Stimulated activated memory B cell treated with anti-CD40 and anti-IgM and Interleukin-4, amounts not matched to agents 10 μg/mL and 1 μg/mL and 100 μg/mL, for 72 hours (primary cell): ENCODE measurements at places on chromosomes 3 and 15.

DNA sequence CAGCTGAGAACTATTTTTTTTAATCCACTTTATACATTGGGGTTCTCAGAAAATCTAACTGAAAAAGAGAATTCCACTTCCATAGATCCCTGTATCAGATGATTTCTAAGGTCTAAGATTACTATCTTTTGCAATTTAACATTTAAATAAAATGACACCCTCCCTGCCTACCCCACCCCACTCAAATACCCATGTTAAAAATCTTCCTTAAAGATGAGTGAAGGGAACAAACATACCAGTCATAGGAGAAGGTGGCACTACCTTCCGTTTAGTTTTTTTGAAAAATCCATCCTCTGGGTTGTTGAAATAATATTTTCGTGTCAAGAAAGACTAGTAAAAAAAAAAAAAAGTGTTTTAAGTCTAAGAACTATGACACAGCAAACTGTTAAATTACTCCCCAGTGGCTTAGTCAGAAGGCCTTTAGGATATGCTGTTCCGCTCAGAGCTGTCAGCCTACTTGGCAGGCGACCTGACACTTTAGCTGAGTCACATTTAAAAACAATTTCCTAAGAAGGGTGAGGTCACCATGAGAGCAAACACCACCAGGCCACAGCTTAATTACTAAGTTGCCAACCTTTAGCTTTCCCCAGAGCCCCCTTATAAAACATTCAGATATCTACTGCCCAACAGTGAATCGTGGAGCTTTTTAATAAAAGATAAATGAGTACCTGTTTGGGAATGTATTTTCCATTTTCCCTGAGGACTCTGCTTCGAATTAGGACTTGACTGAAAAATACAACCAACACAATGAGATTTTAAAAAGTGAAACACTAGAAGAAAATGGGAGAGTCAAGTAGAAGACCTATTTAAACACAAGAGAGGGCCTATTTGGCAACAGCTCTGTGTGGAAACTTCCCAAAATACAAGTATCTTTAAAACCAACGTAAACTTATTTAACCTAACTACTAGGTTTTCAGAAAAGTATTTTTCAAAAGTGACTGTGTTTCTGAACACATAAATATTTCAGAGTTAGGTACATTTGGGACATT is 9.6 kb downstream of the EMC3 start:
- ATAC-seq: peak; percentile 59
- H3K27ac ChIP-seq: peak overlapping the region; percentile 69
- peaks cover 25% of the 10 kb centered on the region for H3K4me1 ChIP-seq
- no peak overlapping the region for H3K4me3 ChIP-seq
- H3K27me3 ChIP-seq: no peaks in the 10 kb centered on the region

GRCh38 chr3:157136647-157137387 is 23.1 kb downstream of the CCNL1 start:
- H3K36me3 ChIP-seq: peaks cover 10% of the 10 kb centered on the region
- H3K4me3 ChIP-seq: no peak overlapping the region
- no peaks in the 10 kb centered on the region for H3K4me1 ChIP-seq
- ATAC-seq: no peak
- no peaks in the 10 kb centered on the region for H3K27me3 ChIP-seq

DNA sequence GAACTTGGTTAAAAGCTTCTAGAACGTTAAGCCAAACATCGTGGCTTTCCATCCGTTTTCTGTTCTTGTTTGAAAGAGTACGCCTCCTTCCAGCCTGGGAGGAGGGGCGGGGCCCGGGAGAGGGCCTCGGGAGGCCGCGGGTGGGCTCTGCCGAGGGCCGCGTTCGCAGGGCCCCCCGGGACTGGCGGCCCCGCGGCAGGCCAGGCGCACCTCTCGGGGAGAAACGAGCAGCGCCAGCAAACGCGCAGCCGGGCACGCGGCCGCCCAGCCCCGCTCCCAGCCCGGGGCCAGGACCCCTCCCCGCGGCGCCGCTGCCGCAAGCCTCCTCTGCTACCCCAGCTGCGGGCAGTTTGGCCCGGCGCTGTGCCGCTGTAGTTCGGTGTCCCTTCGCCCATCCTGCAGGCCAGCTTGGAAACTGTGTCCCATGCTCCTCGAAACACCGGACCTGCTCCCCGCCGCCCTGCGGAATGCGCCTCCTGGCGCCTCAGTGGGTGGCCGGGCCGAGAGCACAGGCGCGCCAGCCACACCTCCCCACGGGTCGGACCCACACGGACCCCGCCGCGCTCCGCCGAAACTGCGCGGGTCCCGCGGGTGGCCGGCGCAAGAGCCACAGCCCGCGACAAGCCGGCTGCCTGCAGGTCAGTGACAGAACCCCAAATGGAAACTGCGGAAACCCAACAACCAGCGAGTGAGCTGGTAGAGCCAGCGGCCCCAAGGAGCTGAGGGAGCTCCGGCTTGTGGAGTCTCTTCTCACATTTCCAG is 2.3 kb downstream of the OCA2 start:
- no peak overlapping the region for H3K27ac ChIP-seq
- peaks cover 31% of the 10 kb centered on the region for H3K4me1 ChIP-seq
- peak overlapping the region; percentile 78 for H3K4me3 ChIP-seq

DNA sequence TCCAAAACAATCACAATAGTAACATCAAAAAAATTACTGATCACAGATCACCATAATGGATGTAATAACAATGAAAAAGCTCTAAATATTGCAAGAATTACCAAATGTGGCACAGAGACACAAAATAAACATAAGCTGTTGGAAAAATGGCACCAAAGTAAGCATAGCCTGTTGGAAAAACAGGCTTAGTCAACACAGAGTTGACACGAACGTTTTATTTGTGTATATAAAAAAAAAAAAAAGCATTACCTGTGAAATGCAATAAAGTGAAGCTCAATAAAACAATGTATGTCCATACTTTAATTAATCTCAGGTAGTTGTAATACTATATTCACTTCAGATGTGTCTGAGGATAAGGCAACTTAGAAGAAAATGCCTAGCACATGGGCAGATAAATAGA is 77.1 kb downstream of the NR1I2 start:
- H3K27me3 ChIP-seq: no peaks in the 10 kb centered on the region
- no peak for ATAC-seq
- peaks cover 87% of the 10 kb centered on the region for H3K36me3 ChIP-seq
- H3K4me1 ChIP-seq: no peaks in the 10 kb centered on the region

- peak overlapping the region; percentile 70 for H3K4me3 ChIP-seq
- H3K27me3 ChIP-seq: peaks cover 21% of the 10 kb centered on the region
- ATAC-seq: peak; percentile 80
- no peaks in the 10 kb centered on the region for H3K36me3 ChIP-seq
Observed at GRCh38 chr3:187958432-187959003, 195.4 kb upstream of the LPP start.

- H3K27ac ChIP-seq: no peak overlapping the region
- no peaks in the 10 kb centered on the region for H3K4me1 ChIP-seq
- ATAC-seq: no peak
- peaks cover 21% of the 10 kb centered on the region for H3K27me3 ChIP-seq
- H3K4me3 ChIP-seq: no peak overlapping the region
- H3K36me3 ChIP-seq: no peaks in the 10 kb centered on the region
Observed at GRCh38 chr3:150259526-150260397, 148.3 kb upstream of the TSC22D2 start.

GRCh38 chr3:76171647-76172046 is 386.3 kb upstream of the ZNF717 start:
- ATAC-seq: no peak
- no peaks in the 10 kb centered on the region for H3K36me3 ChIP-seq
- no peaks in the 10 kb centered on the region for H3K27me3 ChIP-seq
- no peak overlapping the region for H3K4me3 ChIP-seq

DNA sequence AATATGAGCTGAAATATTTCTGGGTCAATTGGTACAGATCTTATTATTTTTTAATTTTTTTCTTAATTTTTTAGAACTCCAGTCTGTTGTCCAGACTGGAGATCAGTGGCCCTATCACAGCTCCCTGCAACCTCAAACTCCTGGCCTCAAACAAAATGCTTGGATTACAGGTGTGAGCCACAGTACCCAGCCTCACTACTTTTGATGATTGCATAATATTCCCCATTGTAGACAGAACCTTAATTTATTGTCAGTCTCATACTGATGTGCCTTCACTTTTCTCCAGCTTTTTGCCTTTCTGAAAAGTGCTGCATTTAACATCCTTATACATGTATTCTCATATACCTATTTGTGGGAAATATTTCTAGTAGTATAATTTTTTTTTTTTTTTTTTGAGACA is 144.9 kb downstream of the LIPC start:
- H3K36me3 ChIP-seq: no peaks in the 10 kb centered on the region
- no peak overlapping the region for H3K27ac ChIP-seq
- H3K4me1 ChIP-seq: peaks cover 6% of the 10 kb centered on the region
- ATAC-seq: no peak
- no peak overlapping the region for H3K4me3 ChIP-seq

DNA sequence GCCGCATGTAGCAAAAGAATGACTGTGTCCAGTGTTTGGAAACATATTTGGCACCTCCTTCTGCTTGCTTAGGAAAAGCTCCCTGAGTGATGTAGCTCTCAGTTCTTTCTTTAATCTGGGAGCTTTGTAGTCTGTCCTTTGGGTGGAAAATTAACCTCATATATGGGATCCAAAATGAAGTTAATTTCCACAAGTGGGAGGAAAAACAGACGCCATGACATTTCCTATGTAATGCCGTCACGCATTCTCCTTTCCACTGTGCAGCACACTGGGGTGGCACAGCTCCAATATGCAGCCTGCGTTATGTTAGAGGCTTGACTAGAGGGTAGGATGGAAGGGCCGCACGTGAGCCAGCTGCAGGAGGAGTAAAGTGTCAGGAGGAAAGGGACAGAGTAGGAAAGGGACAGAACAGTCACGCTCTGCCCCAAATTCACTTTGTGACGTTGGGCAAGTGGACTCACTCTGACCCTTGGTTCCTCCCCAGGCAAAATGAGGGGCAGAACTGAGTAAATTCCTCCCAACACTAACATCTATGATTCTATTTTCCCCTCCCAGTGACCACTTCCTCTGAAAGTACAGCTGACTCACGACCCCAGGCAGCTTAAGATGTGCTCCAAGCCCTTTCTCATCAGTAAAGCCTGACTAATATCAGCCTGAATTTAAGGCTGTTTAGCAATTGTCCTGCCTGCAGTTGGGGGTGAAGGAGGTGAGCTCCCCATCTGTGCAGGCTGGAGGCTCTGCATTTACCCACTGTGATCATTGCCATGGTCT is 176.5 kb upstream of the PFN2 start:
- peak; percentile 47 for ATAC-seq
- H3K4me3 ChIP-seq: no peak overlapping the region
- no peaks in the 10 kb centered on the region for H3K36me3 ChIP-seq
- H3K4me1 ChIP-seq: no peaks in the 10 kb centered on the region
- H3K27ac ChIP-seq: no peak overlapping the region
- peaks cover 15% of the 10 kb centered on the region for H3K27me3 ChIP-seq

DNA sequence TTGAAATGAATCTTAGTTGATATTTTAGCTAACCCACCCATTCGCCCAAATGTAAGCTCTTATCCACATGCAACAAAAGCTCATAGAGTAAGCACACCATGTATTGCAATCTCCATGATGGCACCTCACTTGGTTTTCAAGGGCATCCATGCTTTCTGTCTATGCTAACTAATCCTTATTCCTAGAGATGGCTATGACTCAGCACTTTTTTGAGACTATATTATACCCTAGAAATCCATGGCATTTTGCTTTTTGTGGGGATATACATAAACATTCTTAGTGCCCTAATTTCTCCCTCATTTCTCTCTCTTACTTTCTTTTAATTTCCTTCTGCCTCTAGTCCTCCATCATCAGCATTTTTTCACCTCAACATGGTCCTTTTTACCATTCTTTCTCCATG is 168.5 kb upstream of the STT3B start:
- H3K27me3 ChIP-seq: no peaks in the 10 kb centered on the region
- no peak for ATAC-seq
- H3K27ac ChIP-seq: no peak overlapping the region
- H3K4me1 ChIP-seq: peaks cover 4% of the 10 kb centered on the region
- no peak overlapping the region for H3K4me3 ChIP-seq

DNA sequence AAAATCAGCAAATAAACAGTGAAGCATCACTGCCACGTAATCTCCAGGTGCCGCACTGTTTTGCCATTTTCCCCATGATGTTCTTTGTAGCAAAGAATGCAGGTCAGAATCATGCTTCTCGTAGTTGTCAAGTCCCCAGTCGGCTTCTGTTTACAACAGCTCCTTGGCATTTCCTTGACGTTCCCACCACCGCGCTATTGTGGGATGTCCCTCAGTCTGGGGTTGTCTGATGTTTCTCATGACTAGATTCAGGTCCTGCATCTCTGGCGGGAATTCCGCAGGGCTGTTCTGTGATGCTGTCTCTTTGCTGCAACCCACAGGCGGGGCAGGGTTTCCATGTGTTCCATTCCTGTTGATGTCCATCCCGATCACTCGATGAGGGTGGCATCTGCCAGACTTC is 117.9 kb upstream of the SMAD3 start:
- no peaks in the 10 kb centered on the region for H3K36me3 ChIP-seq
- ATAC-seq: no peak
- peaks cover 24% of the 10 kb centered on the region for H3K27me3 ChIP-seq
- H3K4me3 ChIP-seq: no peak overlapping the region

- H3K4me3 ChIP-seq: no peak overlapping the region
- H3K27me3 ChIP-seq: no peaks in the 10 kb centered on the region
- H3K36me3 ChIP-seq: peaks cover 12% of the 10 kb centered on the region
- peaks cover 34% of the 10 kb centered on the region for H3K4me1 ChIP-seq
Observed at GRCh38 chr3:101809178-101810021, 30.4 kb downstream of the NXPE3 start.

GRCh38 chr3:193844472-193844871 is 251.5 kb downstream of the OPA1 start:
- H3K4me1 ChIP-seq: peaks cover 31% of the 10 kb centered on the region
- no peak overlapping the region for H3K4me3 ChIP-seq
- H3K27me3 ChIP-seq: no peaks in the 10 kb centered on the region
- H3K27ac ChIP-seq: no peak overlapping the region

DNA sequence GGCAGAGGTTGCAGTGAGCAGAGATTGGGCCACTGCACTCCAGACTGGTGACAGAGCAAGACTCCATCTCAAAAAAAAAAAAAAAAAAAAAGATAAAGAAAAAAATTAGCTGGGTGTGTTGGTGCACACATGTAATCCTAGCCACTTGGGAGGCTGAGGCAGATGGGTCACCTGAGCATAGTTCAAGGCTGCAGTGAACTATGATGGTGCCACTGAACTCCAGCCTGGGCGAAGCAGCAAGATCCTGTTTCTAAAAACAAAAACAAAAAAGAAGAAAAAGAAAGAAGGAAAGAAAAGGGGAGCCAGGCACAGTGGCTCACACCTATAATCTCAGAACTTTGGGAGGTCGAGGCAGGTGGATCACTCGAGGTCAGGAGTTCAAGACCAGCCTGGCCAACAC is 32.9 kb downstream of the PIK3CB start:
- H3K27me3 ChIP-seq: no peaks in the 10 kb centered on the region
- peaks cover 28% of the 10 kb centered on the region for H3K4me1 ChIP-seq
- no peak overlapping the region for H3K4me3 ChIP-seq
- H3K36me3 ChIP-seq: peaks cover 17% of the 10 kb centered on the region

DNA sequence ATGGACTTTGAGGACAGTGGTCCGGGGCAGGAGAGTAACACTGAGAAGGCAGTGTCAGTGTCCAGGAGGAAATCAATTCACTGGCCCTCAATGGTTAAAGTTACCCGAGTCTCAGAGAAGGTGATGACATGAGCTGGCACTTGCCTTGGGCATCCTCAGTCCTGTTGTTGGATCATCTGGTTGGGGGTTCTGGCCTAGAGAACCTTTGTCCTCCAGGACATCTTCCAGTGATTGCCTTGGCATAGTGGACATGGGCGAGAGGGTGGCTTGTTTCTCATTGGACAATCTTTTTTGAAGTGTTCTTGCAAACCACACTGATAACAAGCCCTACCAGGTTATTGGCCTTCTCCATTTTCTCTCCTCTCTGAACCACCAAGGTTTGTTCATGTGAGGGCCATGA is 83.4 kb upstream of the TERB2 start:
- no peaks in the 10 kb centered on the region for H3K4me1 ChIP-seq
- H3K27ac ChIP-seq: no peak overlapping the region
- H3K36me3 ChIP-seq: peaks cover 13% of the 10 kb centered on the region
- H3K4me3 ChIP-seq: no peak overlapping the region
- H3K27me3 ChIP-seq: no peaks in the 10 kb centered on the region
